SK-MEL-5 (cell line): ENCODE measurements at places on chromosomes 16 and 17. TPM values are rescaled to one million over a fixed set of nuclear protein-coding genes. Genes with fewer than 3 reads are reported as not detected.
A peak's percentile ranks its signal among the peaks of the same experiment; 100 is the strongest.

Gene CCL4
- not detected in 2 replicates for total RNA-seq

Gene HOXB5
- total RNA-seq = not detected in 2 replicates

Gene HYDIN
- 0.35 and 0.50 TPM in 2 replicates for total RNA-seq

- DNase-seq = no peak
These were observed 7.9 kb upstream of the MSL1 start for GRCh38 chr17:40113907-40114245.

Gene TNRC6C
- total RNA-seq = 6.9 and 7.5 TPM in 2 replicates

GRCh38 chr17:61345825-61346666, 53.6 kb upstream of the TBX2 start:
- peak; percentile 92 for DNase-seq

DNA sequence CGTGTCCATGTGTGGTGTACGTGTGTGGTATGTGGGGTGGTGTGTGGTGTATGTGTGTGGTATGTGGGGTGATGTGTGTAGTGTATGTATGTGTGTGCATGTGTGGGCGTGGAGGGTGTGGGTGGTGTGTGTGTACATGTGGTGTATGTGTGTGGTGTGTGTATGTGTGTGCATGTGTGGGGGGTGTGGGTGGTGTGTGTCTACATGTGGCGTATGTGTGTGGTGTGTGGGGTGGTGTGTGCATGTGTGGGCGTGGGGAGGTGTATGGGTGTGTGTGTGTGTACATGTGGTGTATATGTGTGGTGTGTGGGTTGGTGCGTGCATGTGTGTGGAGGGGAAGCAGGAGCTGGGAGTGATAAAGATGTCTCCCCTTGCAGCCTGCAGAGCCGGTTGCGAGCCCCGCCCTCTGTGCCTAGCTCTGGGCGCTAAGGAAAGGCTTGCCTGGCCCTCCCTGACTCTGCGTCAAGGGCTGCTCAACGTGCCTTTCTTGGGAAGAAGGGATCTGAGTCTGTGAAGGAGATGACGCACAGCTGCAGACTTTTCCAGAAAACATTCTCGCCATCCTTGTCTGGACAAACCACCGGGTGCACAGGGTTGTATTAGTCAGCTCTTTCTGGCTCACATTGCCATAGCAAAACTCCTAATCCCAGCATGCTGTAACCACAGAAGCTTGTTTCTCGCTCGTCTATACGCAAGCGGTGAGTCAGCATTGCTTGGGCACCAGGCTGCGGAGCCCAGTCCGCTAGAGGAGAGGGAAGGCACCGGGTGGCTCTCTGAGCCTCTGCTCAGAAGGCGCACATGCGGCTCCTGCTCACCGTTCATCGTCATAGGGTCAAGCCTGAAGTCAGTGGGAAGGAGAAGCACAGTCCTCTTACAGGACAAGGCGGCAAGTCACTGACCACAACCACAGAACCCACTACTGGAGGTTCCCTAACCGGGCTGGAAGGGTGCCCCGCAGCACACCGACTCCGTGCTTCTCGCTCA, 2.0 kb upstream of the CD300H start:
- peak; percentile 80 for DNase-seq

DNA sequence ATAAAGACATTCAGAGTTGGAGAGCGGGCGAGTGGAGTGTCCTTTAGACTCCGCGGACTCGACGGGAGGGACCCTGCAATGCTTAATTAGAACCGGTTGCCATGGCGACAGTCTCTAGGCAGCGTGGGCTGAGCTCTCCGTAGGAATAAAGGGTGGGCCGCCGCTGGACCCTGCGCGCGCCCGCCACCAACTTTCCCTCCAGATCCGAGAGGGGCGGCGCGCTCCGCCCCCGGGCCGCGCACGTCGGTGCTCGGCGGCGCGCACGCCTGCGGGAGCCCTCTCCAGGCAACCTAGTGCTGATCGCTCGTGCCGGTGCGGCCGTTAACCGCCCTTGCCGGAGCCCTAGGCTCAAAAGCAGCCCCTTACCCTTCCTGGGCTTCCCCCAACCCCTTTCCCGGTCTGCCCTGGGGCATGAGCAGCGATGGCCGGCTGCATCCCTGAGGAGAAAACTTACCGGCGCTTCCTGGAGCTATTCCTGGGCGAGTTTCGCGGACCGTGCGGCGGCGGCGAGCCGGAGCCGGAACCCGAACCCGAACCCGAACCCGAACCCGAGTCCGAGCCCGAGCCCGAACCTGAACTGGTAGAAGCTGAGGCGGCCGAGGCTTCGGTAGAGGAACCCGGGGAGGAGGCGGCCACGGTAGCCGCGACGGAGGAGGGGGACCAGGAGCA, at the start of gene PPM1E:
TSS of gene PPM1E (plus strand) at position 278 of the 669 bp plus-strand sequence.
- peak; percentile 83 for DNase-seq

GRCh38 chr16:11136600-11136999, 119.4 kb downstream of the SOCS1 start:
- peak; percentile 27 for DNase-seq

DNA sequence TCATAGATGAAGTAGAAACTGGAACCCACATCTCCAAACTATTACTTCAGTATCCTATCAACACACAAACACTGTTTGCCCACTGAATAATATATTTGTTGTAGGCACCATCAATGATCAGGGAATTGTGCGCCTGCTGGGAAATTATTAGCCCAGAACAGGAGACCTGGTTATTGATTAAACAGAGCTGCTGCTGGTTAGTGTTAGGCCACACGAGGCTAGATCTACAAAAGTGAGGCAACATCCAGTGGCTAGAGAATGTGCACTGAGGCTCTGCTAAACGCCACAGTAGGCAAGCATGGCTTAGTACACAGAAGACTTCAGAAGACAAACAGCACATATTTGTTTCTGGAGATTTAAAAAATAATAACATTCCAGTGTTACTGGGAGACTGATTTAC, 11.0 kb downstream of the ABHD15 start:
- DNase-seq = no peak

DNA sequence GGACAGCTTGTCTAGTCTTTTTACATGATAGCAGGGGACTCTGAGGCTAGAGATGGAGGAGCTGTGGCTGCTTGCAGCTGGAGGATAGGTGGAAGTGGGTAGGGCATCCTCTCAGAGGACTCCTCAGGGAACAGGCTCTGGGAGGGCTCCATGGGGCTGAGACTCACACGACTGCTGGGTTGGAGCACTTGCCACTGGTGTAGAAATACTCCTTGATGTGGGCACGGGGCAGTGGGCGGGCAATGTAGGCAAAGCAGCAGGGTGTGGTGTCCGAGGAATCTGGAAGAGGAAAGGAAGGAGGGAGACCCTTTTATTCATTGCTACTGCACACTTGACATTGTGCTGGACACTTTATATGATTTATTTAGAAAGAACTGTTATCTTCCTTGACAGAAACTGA, 1.8 kb downstream of the CCL5 start:
- no peak for DNase-seq

DNA sequence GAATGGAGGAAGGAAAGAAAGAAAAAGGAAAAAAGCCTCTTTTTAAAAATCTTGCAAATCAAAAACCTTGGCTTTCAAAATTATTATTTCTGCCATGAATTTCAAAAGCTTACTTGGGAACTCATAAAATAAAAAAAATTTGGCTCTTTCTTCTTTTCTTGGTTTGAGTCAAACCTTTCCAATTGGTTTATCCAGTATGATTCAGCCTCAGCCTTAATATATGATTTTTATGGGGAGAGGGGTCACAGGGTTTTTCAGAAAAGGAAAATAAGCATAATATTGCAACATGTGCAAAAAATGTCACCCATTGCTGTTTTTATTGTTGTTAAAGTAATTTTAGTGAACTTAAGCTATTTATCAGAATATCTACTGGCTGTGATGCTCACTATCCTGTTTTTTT, 31.2 kb upstream of the HAPSTR1 start:
- no peak for DNase-seq

- no peak for DNase-seq
These were observed 15.8 kb upstream of the RBBP6 start for GRCh38 chr16:24523569-24523968.

DNA sequence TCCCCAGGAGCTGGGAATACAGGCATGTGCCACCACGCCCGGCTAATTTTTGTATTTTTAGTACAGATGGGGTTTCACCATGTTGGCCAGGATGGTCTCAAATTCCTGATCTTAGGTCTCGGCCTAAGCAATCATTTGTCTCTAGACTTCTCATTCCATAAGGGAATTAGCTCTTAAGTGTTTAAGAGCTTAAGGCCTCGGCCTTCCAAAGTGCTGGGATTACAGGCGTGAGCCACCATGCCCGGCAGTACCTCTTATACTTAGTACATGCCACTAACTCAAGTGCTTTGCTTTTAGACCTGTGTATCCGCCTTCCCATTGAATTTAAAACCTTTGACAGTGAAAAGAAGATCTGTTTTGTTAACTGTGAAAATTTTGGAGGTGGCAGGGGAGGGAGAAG, 16.6 kb upstream of the IL21R start:
- DNase-seq = no peak

DNA sequence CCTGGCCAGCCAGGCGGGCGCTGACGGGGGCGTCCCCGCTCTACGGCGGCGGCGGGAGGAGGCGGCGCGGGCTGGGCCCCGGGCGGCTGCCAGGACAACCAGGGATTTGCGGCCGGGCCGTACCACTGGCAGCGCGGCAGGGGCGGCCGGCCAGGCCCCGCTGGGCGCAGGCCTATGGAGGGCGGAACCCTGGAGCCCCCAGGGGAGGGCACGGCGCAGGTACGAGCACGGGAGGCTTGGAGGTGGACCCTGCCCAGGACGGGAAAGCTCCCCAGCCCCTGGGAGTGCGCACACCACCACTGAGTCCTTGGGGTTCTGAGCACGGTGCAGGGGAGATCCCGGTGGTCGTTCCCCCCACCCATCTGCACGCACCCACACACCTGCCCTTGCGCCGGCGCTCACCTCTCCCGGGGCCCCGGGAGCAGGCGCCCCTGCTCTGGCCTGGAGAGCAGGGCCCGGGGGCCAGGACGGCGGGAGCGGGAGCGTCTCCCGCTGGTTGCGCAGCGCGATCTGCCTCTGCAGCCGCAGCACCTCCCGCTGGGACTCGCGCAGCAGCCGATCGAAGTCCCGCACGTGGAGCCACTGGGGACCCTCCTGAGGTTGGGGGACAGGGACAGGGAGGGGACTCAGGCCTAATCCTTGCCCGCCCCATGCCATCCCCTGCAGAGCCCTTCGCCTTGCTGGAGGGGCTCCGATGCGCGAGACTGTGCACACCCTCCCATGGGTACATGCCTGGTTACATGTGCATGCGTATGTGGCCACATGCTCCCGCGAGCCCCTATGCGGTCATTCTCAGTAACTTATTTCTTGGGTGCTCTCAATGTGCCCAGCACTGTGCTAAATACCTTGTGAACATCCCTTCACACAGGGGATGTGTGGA, 3.9 kb downstream of the TSPOAP1 start:
- DNase-seq = no peak
